ENCODE measurements at places on chromosomes 2 and 18.
A peak's percentile ranks its signal among the peaks of the same experiment; 100 is the strongest.

GRCh38 chr2:189658306-189659212 lies 2.7 kb upstream of the ASNSD1 start:
- DNase-seq, result no peak
- H3K4me1 ChIP-seq, result peaks cover 22% of the 10 kb centered on the region
- peak overlapping the region; percentile 26 for H3K27ac ChIP-seq
- H3K27me3 ChIP-seq, result no peaks in the 10 kb centered on the region
- no peaks in the 10 kb centered on the region for H3K36me3 ChIP-seq
- H3K4me3 ChIP-seq, result no peak overlapping the region

DNA sequence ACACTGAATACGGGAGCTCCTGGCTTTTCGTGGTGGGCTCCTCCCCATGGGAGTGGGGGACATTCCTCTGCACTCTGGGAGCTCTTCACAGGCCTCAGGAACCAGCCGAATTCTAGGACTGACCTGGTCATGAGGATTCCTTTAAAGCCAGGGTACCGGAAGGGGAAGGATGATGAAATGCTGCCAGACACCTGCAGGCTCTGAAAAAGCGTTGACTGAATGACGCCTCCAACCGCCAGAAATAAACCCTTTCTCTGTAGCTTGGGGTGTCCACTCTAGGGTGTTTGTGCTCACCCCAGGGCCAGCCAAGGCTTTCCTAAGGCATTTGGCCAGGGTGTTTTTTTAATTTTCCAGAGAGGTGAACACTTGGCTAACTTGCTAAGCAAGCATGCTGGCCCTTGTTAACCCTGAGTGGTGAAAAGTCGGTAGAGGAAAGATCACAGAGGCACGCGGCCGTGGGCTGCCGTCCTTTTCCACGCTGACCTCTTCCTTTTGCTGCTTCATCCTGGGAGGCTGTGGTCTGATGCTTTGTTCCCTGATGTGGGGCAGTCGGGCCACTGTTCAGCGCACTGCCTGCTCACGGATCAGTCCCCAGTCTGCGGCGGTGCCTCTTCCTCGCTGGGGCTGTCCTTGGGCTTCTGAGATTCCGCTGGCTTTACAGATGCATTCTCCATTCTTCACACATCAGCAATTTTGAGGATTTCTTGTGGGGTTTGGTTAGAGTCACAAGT lies 32.0 kb downstream of the IMPA2 start:
- peaks cover 54% of the 10 kb centered on the region for H3K36me3 ChIP-seq
- peak overlapping the region; percentile 87 for H3K27ac ChIP-seq
- no peak overlapping the region for H3K4me3 ChIP-seq

- H3K4me3 ChIP-seq, result no peak overlapping the region
- no peak overlapping the region for H3K27ac ChIP-seq
- DNase-seq, result no peak
- H3K36me3 ChIP-seq, result no peaks in the 10 kb centered on the region
- H3K4me1 ChIP-seq, result no peaks in the 10 kb centered on the region
- H3K27me3 ChIP-seq, result no peaks in the 10 kb centered on the region
Measured at GRCh38 chr2:204913854-204914464, 368.7 kb downstream of the PARD3B start.

- H3K36me3 ChIP-seq, result no peaks in the 10 kb centered on the region
- peaks cover 18% of the 10 kb centered on the region for H3K4me1 ChIP-seq
- no peaks in the 10 kb centered on the region for H3K27me3 ChIP-seq
- no peak overlapping the region for H3K4me3 ChIP-seq
- DNase-seq, result no peak
- no peak overlapping the region for H3K27ac ChIP-seq
Measured at GRCh38 chr2:236826606-236827156, 257.1 kb downstream of the ACKR3 start.

- H3K27me3 ChIP-seq, result peaks cover 5% of the 10 kb centered on the region
- H3K36me3 ChIP-seq, result no peaks in the 10 kb centered on the region
- H3K4me1 ChIP-seq, result peaks cover 12% of the 10 kb centered on the region
- H3K4me3 ChIP-seq, result no peak overlapping the region
- H3K27ac ChIP-seq, result no peak overlapping the region
Measured at GRCh38 chr2:216279459-216279858, 92.8 kb downstream of the MARCHF4 start.

DNA sequence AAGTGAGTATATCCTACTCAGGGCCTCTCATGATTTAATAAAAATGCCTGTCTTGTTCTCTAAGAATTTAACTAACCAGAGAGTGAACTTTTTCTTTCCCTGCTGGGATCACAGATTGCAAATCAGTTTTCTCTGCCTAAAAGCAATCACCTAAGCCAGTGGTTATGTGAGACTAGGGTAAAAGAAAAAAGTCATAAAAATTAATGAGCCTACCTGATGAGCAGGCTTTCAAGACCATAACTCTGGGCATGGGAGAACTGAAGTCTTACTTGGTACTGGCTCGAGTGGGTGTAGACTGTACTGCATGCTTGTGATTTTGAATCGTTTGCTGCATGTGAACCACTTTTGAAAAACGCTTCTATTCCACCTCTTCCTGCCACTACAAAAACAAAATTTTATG lies 1677.0 kb upstream of the LRRTM1 start:
- no peaks in the 10 kb centered on the region for H3K27me3 ChIP-seq
- no peak overlapping the region for H3K27ac ChIP-seq
- DNase-seq, result no peak
- H3K36me3 ChIP-seq, result no peaks in the 10 kb centered on the region
- no peak overlapping the region for H3K4me3 ChIP-seq
- H3K4me1 ChIP-seq, result no peaks in the 10 kb centered on the region

- peaks cover 38% of the 10 kb centered on the region for H3K36me3 ChIP-seq
- DNase-seq, result no peak
Measured at GRCh38 chr2:135663148-135663700, 78.4 kb upstream of the UBXN4 start.

- no peak overlapping the region for H3K27ac ChIP-seq
- no peaks in the 10 kb centered on the region for H3K4me1 ChIP-seq
- DNase-seq, result no peak
Measured at GRCh38 chr18:59768409-59768808, 71.2 kb upstream of the CCBE1 start.

GRCh38 chr2:200740907-200741306 lies 70.8 kb upstream of the BZW1 start:
- peak overlapping the region; percentile 83 for H3K27ac ChIP-seq
- no peak for DNase-seq
- no peak overlapping the region for H3K4me3 ChIP-seq
- H3K27me3 ChIP-seq, result peaks cover 4% of the 10 kb centered on the region

GRCh38 chr2:47950340-47951301 lies 44.3 kb upstream of the FBXO11 start:
- H3K27me3 ChIP-seq, result peaks cover 10% of the 10 kb centered on the region
- H3K4me1 ChIP-seq, result no peaks in the 10 kb centered on the region
- H3K4me3 ChIP-seq, result no peak overlapping the region
- H3K36me3 ChIP-seq, result no peaks in the 10 kb centered on the region
- no peak for DNase-seq

GRCh38 chr2:169258045-169258601 lies 104.2 kb downstream of the LRP2 start:
- H3K4me3 ChIP-seq, result no peak overlapping the region
- H3K36me3 ChIP-seq, result no peaks in the 10 kb centered on the region
- no peak overlapping the region for H3K27ac ChIP-seq
- H3K4me1 ChIP-seq, result no peaks in the 10 kb centered on the region

DNA sequence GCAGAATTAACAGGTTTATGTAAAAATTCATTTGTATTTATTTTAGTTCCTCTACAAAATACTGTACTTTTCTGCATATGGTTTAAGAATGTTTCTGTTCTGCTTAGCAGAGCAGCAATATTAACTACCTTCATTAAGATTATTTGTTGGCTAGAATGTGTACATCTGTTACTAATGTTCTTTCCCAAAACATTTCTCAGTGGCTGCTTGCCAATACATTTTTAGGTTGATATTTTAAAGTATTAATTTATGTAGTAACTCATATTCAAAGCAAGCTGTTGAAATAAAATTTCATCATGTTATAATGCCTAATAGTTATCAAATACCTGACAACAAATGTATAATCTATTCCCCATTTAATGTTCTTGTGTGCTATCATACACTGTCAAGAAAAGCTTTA lies 40.3 kb downstream of the PRKD3 start:
- no peaks in the 10 kb centered on the region for H3K4me1 ChIP-seq
- H3K4me3 ChIP-seq, result no peak overlapping the region
- no peak for DNase-seq
- H3K36me3 ChIP-seq, result peaks cover 65% of the 10 kb centered on the region
- no peaks in the 10 kb centered on the region for H3K27me3 ChIP-seq
- H3K27ac ChIP-seq, result no peak overlapping the region

- H3K27ac ChIP-seq, result no peak overlapping the region
- H3K4me3 ChIP-seq, result no peak overlapping the region
- H3K27me3 ChIP-seq, result no peaks in the 10 kb centered on the region
- no peaks in the 10 kb centered on the region for H3K4me1 ChIP-seq
Measured at GRCh38 chr2:20401489-20401835, 45.4 kb upstream of the RHOB start.

GRCh38 chr2:64582774-64583340 lies 58.7 kb downstream of the AFTPH start:
- peaks cover 36% of the 10 kb centered on the region for H3K36me3 ChIP-seq
- no peak overlapping the region for H3K4me3 ChIP-seq
- H3K27me3 ChIP-seq, result no peaks in the 10 kb centered on the region
- no peak for DNase-seq
- peaks cover 8% of the 10 kb centered on the region for H3K4me1 ChIP-seq

DNA sequence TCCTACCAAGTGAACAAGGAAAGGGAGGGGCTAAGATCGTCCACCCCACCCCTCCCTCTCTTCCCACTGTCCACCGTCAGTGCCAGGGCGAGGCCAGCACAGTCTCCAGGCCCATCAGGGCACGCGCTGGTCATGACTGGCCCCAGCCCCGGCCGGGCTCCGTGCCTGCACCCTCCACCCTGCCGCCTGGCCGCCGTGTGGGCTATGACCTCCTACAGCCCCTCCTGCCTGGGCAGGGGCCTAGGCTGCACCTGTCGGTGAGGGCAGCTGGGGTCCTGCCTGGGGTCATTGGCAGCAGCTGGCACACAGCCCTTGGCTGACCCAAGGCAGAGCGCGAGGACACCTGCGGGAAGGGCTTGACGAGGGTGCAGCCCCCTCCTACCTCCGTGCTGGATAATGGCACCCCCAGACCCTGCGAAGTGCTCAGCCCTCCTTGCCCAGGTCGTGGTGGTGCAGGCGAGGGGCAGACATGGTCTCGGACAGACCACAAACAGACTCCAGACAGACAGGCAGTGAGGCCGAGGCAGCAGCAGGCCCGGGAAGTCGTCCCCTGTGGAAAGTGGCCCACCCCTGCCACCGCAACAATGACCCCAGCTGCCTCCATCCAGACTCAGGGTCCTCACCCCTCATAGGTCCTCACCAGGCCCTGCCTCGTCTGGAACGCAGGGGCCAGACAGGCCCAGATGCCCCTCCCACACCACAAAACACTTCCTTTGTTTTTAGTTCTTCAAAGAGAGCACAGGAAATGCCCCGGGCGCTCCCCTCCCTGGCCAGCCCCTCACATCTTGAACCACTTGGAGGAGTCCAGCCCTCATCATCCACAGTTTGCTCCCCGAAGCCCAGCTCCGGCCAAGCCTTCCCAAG lies 43.1 kb upstream of the GPC1 start:
- no peaks in the 10 kb centered on the region for H3K27me3 ChIP-seq
- no peak overlapping the region for H3K27ac ChIP-seq
- peaks cover 8% of the 10 kb centered on the region for H3K4me1 ChIP-seq
- no peak overlapping the region for H3K4me3 ChIP-seq
- DNase-seq, result no peak
- H3K36me3 ChIP-seq, result no peaks in the 10 kb centered on the region

GRCh38 chr2:6896930-6897759 lies 19.6 kb downstream of the RSAD2 start:
- no peak overlapping the region for H3K4me3 ChIP-seq
- H3K4me1 ChIP-seq, result peaks cover 8% of the 10 kb centered on the region
- no peak for DNase-seq
- H3K36me3 ChIP-seq, result peaks cover 4% of the 10 kb centered on the region

- H3K27ac ChIP-seq, result peak overlapping the region; percentile 43
- DNase-seq, result no peak
- no peaks in the 10 kb centered on the region for H3K4me1 ChIP-seq
- no peaks in the 10 kb centered on the region for H3K27me3 ChIP-seq
Measured at GRCh38 chr2:64420677-64421076, 33.3 kb upstream of the LGALSL start.

DNA sequence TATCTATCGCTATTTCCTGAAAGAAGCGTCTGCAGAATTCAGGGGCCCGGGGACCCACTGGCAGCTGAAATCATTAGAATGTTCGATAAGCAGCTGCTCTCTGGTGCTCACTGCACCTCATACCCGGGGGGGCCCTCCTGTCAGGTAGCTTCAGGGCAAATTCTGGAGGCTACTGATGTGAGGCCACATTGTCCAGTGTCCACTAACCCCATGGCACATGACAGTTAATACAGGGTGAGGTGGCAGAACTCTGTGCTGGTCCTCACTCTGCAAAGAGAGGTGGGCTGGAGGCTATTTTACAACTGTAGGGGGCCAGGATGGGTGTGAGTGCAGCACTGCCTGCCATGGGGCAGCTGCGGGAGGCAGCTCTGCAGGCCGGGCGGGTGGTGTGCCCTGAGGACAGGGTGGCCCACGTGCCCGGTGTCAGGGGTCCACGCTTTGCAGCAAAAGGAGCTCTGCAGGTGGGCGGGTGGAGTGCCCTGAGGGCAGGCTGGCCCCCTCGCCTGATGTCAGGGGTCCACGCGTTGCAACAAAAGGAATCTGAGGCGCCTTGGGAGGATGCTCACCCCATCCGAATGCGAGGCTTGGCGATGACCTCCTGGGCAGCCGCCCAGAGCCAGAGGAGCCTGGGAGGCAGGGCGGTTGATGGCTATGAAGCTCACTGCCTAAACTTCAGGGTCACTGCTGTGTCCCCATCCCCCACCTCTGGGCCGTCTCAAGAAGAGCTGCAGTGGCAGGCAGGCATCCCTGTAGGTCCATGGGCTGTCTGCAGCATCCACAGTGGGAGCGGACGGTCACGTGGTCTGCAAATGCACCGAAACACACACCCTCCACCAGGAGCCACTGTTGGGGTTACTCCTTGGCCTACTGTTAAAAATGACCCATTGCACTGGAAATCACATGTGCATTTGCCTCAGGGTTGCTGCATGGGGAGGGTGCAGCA lies 207.0 kb upstream of the SALL3 start:
- H3K27ac ChIP-seq, result no peak overlapping the region
- H3K4me3 ChIP-seq, result no peak overlapping the region
- H3K36me3 ChIP-seq, result no peaks in the 10 kb centered on the region
- peaks cover 64% of the 10 kb centered on the region for H3K27me3 ChIP-seq
- H3K4me1 ChIP-seq, result no peaks in the 10 kb centered on the region
- no peak for DNase-seq
